ENCODE measurements at places on chromosomes 3 and 15. TPM values are rescaled to one million over a fixed set of nuclear protein-coding genes. Genes with fewer than 3 reads are reported as not detected.
A peak's percentile ranks its signal among the peaks of the same experiment; 100 is the strongest.

The OCA2 gene
- total RNA-seq, result 0.68 TPM

The NOX5 gene
- total RNA-seq, result 0.23 TPM

DNA sequence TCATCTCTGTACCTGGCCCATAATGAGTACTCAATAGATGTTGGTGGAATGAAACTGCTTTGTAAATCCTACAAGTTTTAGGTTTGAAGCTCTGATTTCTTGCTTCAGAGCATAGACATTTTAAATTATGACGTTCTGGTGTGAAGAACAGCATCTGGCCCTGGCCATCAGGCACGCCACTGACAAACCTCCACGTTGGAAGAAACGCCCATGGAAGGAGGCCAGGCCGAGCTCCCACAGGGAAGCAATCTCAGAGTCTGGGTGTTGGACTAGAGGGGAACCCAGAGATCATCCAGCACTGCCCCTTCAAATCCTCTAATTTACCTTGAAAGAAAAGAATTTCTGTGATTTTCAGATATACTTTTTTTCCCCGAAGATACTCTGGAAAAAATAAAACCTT, 328.1 kb upstream of the RGMA start:
- DNase-seq, result no peak

- no peak for DNase-seq
Observed at GRCh38 chr15:67735896-67736295, 89.4 kb upstream of the SKOR1 start.

GRCh38 chr15:41866872-41867579, 26.8 kb downstream of the SPTBN5 start:
- no peak for DNase-seq

GRCh38 chr3:100635273-100635701, 25.9 kb downstream of the ADGRG7 start:
- DNase-seq, result no peak

GRCh38 chr3:193971261-193971751, 164.6 kb upstream of the HES1 start:
- DNase-seq, result no peak

DNA sequence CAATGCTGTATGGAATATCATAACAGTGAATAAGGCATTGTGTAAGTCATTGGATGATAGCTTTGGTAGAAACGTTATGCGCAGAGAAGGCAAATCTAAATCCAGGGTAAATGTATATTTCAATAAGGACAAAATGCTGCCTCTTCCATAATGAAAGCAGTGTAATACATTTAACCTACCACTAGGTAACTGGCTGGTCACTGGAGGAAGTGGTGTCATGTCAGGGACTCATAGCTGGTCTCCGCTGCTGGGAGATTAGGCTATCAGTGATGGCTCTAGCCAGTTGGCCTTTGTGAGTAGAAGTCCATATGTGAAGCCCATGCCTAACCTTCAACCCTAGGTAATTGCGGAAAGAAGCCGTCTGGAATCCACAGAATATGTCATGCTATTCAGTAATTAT, 140.9 kb downstream of the NLGN1 start:
- DNase-seq, result no peak

- DNase-seq, result no peak
Observed at GRCh38 chr3:34260271-34261000, 462.0 kb downstream of the PDCD6IP start.

GRCh38 chr15:34583399-34584329, at the start of gene GOLGA8B:
TSS of gene GOLGA8B (minus strand) at chr15:34583651. CDS start at chr15:34535912, 47,739 bp downstream.
- DNase-seq, result peak; percentile 75

DNA sequence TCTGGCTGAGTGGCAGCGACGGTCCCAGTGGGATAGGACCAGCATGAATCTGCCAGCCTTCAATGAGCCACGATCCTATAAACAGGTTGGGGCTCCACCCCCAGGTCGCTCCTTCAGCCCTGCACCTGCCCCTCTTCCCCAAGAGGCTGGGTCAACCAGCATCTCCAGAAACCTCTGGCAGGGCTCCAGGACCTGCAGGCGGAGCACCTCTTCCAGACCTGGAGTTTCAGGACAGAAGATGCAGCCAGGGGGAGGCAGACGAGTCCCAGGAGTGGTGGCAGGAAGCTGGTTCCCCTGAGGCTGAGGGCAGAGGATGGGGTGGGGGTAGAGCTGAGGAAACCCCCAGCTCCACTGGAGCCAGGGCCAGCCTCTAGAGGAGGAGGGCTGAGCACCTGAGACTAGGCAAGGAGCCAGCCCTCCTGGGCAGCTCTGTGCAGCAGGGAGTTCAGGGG, at the start of gene PLA2G4D:
Gene PLA2G4D (minus strand): TSS at position 51 of the 452 bp plus-strand sequence. CDS start 103 bp downstream, outside the sequence.
- no peak for DNase-seq

DNA sequence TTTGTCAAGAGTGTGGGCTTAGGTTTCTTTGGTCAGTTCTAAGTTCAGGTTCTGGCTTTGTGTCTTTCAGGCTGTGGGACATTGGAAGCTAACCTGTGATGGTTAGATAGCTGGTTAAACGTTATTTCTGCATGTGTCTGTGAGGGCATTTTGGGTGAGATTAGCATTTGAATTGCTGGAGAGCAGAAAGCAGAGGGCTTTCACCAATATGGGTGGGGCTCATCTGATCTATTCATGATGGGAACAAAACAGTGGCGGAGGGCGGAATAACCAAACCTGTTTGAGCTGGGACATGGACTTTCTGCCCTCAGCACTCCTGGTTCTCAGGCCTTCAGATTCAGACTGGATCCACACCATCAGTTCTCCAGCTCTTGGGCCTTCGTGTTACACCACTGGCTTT, 195.4 kb downstream of the KLF13 start:
- no peak for DNase-seq
